ENCODE measurements at places on chromosomes 6 and 20.

DNA sequence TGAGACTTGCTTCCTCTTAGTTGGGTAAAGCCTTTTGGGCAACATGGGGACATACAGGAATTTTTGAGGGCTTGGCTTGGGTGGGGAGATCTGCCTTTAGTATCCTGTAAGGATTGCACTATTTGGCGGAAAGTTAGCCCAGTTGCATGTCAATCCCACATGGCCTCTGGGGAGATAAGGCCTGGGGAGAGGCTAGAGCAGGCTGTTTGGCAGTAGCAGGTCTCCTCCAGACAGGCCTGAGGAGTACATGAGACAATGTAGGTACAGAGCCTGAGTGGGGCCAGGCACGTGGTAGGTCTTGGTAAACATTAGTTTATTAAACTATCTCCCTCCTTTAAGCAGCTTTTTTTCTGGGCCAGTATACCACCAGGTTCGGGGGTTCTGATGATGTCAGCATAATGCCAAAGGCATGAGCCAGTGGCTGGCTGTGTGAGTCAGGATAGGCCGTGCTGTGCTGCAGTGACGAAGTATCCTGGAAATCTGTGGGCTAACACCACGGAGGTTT, 147.9 kb downstream of the VEGFA start:
- DNase-seq: no peak

DNA sequence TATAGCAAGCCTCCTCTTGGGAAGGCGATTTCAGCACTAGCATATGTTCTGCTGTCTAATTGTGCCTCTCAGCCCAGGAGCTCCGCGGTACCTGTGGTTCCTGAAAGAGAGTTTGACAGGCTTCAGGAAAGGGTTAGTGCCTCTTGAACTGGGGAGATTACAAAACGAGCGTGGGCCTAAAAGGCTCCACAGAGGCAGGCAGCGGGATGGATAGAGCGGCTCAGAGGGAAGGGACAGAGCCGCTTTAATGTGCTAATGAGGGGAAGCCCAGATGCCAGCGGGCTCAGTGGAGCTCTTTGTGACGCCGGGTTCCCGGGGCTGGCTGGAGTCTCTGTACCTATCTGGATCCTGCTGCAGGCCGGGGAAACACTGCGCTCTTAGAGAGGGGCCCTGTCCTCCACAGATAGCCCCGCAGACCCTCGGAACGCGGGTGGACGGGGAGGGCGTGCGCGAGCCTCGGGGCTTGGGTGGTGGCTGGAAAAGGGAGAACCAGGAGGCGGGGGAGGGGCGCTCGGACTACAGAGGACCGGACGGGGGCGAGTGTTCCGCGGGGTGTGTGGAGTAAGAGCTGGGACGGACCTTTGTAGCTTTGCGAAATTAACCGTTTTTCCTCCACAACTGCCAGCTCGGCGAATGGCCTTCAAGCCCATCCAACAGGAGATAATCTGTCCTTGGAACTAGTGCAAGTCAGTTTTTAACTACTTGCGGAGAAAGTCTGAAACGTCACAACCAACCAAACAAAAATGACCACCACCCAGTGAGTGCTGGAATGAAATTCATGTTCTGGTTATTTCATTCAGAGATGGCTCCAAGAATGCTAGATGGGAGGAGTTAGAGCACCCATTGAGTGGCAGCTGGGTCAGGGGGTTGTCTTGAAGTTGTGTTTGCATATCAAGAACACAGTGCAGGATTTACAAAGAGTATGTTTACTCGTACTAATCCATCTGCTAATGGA, 13.0 kb downstream of the SLC35F1 start:
- DNase-seq: no peak

DNA sequence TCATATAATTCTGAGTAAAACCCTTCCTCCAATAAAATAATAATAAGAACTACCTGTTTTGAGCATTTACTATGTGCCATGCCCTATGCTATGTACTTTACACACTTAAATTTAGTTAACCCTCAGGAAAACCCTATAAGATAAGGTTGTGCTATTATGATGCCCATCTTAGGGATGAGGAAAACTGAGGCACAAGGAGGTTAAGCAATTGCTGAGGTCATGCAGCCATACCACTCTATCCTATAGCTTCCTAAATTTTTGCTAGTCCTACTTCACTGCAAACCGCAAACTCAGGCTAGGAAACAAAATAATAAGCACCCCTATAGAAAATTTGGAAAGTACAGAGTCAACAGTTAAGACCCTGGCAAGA, 38.9 kb upstream of the GFOD1 start:
- no peak for DNase-seq

DNA sequence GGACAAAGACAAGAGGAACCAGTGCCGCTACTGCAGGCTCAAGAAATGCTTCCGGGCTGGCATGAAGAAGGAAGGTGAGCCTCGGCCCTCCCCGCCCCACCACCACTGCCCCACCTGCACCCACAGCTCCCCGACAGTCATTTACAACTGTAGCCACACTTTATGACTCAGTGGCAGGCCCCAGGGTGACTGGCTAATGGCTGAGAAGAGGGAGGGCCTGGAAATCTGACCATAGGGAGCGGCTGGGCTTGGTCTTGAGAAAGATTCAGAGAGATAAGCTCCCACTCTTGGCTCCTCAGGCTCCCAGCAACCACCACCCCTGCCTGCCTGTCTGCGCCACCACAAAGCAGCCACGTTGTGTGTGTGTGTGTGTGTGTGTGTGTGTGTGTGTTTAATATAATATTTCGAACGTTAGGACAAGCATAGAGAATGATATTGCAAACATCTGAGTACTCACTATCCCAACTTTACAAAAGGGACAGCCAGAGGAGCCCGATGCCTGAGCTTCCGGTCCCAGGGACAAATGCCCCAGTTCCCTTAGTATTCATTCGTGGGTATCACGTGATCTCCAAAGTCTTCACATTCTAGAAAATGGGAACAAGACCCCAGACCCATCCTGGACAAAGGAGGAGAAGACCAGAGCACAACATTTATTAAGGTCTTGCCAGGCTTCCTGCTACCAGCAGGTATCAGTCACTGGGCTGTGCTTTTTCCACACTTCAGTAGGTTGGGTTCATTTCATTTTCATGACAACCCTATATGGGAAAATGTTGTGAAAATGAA, 52.1 kb downstream of the HNF4A start:
- DNase-seq: peak; percentile 94

GRCh38 chr6:167279766-167280446, 11.2 kb upstream of the UNC93A start:
- no peak for DNase-seq

DNA sequence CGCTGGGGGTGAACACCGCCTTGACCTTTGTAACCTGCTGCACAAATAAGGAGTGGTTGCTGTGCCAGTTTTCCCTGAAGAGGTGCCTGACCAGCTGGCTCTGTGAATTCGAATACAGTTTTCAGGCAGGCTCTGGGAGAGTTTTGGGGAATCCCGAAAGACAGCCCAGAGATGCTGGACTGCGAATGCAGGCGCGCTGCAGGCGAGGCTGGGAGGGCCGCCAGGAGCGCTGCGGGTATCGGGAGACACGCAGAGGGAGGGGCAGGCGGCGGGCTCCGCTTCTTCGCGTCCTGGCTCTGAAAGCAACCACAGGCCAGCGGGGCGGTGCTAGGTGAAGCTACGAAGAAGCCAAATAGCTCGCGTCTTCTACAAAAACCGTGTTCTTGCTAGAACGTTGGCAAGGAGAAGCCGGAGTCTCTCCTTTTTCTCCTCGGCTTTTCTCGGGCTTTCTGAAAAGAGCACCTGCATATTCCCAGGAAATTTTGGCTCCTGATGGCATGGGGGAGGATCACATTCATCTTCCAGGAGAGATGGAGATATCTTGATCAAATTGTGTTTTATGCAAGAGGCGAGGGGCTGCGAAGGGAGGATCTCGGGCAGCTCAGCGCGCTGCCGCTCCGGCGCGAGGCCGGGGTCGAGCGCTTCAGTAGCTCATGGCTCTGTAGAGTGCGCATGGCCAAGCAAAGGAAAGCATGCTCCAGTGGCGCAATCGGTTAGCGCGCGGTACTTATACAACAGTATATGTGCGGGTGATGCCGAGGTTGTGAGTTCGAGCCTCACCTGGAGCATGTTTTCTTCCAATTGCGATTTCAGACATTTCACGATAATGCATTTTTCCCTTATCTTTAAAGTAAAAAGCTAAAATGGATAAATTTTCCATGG, 158.1 kb upstream of the ZNF184 start:
- peak; percentile 41 for DNase-seq

DNA sequence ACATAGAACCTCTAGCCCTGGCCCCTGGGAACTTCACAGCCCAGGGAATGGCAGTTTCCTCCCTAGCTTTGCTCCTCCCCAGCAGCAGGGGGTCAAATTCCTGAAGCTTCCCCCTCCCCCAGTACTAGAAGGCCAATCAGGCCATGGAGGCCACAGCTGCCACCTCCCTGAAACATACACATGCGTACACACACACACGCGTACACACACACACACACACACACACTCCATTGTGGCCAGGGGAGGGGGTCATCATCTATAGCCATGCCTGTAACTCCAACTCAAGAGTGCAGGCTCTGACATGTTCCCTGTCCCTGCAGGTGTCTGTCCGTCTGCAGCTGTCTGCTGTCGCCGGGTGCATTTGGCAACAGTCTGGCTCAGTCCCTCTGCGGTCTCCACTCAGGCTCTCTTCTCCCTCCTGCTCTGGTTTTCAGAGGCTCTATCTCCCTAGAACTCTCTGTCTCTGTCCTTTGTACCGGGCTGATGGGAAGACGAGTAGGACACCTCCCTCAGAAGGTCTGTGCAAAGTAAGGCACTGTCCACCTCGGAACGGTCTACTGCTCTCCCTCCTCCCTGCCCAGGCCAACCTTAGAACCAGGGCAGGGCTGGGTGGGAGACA, 1.4 kb downstream of the LRFN2 start:
- DNase-seq: peak; percentile 21

- no peak for DNase-seq
These were observed 37.0 kb upstream of the PREX1 start for GRCh38 chr20:48864738-48865318.

DNA sequence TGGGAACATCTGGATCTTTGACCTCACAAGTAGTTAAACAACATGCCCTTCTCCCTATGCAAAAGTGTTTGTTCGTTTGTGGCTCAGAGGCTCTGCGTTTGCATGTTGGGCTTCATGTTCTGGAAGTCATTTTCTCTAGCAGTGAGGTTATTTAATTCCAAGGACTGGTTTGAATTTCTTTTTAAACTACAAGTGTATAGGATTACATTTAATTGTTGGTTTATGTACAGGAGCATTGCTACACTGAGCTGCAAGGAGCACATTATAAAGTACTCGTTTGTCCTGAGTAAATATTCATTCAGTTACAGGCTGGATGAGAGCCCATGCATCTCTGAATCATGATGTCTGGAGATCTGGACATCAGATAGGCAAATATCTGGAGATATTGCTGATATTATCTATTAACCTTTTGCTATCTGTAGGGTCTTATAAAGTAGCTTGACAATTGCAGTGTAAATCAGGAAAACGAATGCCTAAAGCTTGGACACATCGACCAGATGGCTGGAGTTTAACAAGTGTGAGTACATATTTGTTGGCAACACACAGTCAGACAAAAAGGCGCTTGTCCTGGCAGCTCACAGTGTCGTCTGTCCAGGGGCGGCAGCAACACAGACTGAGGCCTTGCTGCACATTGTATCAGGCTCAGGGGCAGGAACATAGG, 84.6 kb downstream of the PDE7B start:
- no peak for DNase-seq

All from colonic mucosa (tissue), 4 donors.